Stimulated activated CD4-positive, alpha-beta T cell treated with anti-CD3 and anti-CD28 coated beads, Interleukin-12 subunit alpha, Interleukin-12 subunit beta, amount 100 ng/mL, for 4 hours (primary cell): ENCODE measurements at places on chromosomes 11 and 22.

DNA sequence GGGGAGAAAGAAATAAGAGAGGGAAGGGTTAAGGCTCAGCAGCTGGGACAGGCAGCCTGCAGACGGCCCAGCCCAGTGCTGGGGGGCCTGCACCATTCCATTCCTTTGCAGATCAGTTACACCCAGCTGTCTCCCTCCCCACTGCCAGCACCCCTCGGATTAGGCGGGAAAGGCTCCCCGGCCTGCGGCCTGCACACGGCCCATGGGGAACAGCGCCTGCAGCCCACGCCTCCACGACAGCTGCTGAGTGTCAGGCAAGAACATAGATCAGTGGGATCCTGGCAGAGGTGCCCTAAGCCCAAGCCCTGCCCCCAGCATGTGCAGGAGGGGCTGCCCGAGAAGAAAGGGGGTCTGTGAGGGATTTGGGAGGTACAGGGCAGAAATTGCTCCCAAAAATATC, 65.8 kb upstream of the MYOD1 start:
- DNase-seq, result no peak

DNA sequence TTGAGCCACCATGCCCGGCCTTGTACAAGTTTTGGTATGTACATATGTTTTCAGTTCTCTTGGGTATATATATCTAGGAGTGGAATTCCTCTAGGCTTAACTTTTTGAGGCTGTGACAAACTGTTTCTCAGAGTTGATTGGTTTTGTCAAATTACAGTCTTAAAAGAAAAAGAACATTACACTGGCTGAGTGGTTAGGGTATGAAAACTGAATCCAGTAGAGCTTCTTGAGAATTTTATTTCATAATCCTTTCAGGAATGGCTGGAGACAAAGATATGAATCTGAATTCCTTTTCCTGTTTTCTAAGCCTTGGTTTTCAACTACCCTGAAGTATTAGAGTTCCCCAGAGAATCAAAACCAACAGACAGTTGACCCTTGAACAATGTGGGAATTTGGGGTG, 6.5 kb downstream of the METTL15 start:
- DNase-seq, result no peak

DNA sequence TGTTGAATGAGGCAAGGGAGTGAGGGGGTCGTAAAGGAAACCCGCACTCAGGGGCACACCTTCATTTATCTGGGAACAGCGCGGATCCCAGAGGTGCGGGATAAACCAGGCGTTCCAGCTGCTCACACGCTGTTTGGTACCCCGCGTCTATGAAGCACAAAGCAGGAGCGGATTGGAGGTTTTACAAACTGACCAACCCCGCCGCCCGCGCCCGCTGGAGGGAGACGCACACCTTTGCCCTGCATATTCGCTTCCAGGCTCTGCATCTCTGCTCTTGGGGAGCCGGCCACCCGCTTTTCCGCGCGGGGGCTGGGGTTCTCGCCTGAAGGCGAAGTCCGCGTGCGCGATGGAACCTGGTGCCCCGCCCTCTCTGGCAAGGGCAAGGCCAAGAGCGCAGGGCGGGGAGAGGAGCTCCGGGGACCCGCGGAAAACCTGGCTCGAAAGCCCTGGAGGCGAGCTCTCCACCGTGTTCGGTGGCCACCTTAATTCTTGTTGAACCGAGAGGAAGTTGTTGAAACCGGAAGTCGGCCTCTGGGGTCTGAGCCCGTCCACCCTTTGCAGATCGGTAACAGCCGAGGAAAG, 6.8 kb upstream of the ALX4 start:
- DNase-seq, result no peak

DNA sequence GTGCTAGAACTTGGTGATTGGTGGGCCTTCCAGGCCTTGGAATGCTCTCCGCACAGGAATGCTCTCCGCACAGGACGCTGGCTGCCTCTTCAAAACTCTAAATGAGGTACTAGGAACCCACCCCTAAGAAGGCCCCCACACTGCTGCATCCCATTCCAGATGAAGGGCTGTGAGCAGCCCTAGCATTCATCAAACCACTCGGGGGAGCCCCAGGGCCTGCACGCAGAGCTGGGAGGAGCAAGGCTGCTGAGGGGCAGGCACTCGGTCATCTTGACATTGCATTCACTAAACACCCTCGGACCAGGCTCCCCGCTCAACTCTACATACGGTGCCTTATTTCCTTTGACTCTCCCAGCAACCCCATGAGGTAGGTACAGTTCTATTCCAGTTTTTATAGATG, 49.2 kb upstream of the EMID1 start:
- DNase-seq, result no peak

DNA sequence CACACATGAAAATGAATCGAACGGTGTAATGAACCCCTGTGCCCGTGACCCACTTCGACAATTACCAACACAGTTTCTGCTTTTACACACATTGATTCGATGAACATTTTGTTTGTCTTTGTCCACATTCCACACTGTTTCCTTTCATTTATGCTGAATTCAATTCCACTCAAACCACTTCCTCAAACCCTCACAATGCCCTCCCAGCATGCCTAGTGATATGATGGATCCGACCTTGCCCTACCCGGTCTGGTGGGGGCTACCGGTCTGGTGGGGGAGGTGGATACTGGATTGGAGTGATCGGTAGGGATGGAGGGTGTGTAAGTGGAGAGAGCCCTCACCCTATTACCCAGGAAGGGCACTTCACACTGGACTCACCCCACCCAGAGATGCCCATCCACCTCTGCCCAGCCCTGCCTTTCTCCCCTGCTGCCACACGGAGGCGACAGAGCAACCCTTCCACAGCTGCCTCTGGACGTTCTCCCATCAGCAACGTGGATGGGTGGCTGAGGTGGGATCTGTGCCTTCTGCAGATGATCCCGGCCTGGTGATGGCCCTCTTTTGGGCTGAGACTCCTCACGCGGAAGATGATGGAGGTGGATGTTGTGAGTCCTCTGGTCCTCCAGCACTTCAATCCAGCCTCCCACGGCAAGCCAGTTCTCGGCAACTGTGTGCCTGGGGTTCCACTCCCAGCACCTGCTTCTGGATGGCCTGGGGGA, 33.0 kb upstream of the P2RY2 start:
- peak; percentile 52 for DNase-seq

DNA sequence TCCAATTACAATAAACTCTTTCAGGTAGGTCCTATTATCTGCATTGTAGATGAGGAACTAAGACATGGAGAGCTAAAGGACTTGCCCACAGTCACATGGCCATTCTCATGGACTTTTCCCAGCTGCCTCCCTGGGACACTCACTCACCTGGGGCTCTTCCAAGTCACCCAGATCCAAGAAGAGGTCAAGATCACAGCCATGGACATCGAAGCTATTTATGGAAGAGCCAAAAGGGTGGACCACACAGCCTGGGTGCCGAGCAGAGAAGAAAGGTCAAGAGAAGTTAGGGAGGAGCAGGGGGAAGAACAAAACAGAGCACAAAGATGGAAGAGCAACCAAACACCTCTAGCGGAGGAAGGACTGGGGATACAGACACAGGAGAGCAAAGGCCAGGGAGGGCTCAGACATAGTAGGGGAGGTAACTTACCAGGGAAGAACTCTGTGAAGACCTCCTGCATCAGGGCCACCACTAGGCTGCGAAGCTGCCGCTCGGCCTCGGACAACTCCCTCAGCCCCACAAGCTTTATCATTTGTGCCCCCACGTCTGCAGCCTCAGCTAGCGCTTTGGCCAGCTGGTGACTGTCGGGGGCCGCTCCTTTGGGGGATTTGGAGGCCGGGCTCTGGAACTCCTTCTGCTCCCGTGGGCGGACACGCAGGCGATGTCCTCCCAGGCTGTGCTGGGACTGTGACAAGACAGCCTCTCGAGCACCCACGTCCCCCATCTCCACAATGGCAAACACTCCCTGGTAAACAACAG, 7.4 kb upstream of the EEF1G start:
- no peak for DNase-seq

GRCh38 chr11:119993722-119994121, 144.2 kb downstream of the TRIM29 start:
- DNase-seq, result no peak

- no peak for DNase-seq
These were observed 77.3 kb downstream of the ZBTB44 start for GRCh38 chr11:130237282-130238006.

- peak; percentile 37 for DNase-seq
These were observed 1.2 kb downstream of the SLC37A4 start for GRCh38 chr11:119029340-119030028.

DNA sequence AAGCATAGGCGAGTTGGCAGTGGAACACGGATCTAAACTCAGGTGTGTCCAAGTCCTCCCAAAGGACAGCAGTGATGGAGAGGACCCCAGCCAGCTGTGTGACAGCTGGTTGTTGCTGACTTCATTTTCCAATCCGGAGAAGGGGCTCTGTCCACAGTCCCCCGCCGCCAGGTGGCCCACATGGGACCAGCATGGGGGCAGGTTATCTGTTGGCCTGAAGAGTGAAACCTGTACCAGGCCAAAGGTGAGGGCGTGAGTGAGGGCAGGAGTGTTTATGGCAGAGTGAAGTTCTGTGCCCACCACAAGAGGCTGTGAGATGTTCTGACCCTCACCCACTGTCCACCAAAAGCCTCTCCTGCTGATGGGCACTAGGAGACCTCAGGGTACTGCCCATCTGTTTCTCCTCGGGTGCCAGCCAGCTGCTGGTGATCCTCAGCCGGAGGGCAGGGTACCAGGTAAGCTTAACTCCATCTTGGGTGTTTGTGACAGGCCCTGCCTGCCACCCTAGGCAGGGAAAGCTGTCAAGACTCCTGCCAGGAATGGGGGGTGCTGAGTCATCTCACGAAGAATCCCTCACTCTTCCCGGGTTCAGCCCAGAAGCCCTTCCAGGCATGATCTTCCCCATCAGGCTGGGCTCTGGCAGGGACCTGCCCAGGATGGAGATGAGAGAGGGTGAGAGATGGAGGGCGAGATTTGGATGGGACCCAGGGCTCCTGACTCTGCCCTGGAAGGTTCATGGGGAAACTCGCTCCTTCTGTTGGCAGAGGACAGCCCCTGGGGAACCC, 15.5 kb upstream of the TAB1 start:
- no peak for DNase-seq

GRCh38 chr11:23746896-23747295, 750.0 kb upstream of the LUZP2 start:
- no peak for DNase-seq

DNA sequence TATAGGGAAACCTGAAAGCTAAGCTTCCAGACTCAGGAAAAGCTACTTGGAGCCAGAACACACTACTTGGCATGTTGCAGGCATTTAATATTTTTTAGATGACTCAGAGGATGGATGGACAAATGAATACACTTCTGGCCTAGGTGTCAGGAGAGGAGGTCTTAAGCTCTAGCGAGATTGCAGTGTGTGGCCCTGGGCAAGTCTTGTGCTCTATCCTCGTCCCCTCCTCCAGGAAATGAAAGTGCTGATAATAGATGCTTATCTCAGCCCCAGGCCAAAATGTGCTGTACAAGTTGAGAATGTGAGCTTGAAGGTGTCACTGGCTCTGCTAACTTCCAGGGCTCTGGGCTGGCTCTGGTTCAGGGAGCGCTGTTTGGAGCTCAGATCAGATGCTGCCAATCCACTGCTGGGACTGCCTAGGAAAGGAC, 136.3 kb downstream of the PKNOX2 start:
- no peak for DNase-seq

GRCh38 chr11:16902781-16903378, 111.3 kb downstream of the PLEKHA7 start:
- no peak for DNase-seq

- no peak for DNase-seq
These were observed 1310.3 kb downstream of the TBC1D22A start for GRCh38 chr22:48072777-48073176.

DNA sequence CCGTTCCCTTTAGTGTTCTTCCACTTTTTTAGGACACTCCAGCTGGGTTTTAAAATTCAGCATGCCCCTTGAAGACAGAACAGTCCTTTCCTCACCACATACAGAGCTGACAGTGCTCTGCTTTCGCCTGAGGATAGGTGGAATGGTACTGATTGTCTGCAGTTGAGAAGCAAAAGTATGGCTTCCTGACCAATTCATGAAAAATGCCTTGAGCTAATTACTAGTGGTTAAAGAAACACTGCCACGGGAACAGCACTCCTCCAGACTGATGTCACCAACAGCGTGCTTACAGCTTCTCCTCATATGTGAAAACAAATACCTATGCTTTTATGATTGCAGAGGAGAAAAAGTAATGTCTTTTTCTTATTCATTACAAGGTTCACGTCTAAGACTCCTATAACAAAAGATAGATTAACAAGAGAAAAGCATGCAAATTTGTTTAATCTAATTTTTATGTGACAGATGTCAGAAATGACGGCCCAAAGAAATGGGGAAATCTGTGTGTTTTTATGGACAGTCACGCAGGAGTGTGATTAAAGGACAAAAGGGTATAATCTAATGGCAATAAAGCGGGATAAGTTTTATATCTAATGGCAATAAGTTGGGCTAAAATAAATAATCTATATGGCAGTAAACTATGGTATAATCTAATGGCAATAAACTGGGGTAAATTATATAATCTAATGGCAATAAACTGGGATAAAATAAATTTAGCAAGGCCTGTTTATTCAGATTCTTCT, 123.4 kb upstream of the ARHGAP42 start:
- DNase-seq, result no peak

DNA sequence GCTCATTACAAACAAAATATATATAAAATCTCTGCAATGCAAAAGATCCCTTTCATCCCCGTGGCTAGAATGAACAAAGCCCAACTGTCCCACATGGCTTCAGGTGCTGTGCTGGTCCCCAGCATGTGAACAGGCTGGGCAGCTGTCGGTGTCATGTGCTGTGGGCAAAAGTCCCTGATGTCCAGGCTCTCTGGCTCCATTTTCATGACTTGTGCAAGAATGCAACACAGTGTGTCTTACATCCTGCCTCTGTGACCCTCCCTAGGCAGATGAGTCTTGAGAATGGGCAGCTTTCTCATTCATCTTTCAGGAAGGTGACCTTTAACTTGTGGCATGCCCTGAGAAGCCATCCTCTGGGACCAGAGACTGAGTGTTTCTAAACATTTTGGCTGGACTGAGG, 14.5 kb downstream of the GUCD1 start:
- no peak for DNase-seq

- no peak for DNase-seq
These were observed 15.7 kb upstream of the FBXO3 start for GRCh38 chr11:33790040-33790439.

- no peak for DNase-seq
These were observed 387.5 kb upstream of the NARS2 start for GRCh38 chr11:78961937-78962701.

GRCh38 chr11:93728792-93729128, 12.5 kb downstream of the TAF1D start:
- no peak for DNase-seq

GRCh38 chr11:116333001-116333535, 439.7 kb downstream of the BUD13 start:
- DNase-seq, result no peak

GRCh38 chr11:30451626-30452025, 128.7 kb downstream of the ARL14EP start:
- DNase-seq, result no peak

- DNase-seq, result no peak
These were observed 6.2 kb downstream of the DNAJB13 start for GRCh38 chr11:73956876-73957653.
